Spleen (tissue), 13 donors: ENCODE measurements at places on chromosomes 1 and 21.

DNA sequence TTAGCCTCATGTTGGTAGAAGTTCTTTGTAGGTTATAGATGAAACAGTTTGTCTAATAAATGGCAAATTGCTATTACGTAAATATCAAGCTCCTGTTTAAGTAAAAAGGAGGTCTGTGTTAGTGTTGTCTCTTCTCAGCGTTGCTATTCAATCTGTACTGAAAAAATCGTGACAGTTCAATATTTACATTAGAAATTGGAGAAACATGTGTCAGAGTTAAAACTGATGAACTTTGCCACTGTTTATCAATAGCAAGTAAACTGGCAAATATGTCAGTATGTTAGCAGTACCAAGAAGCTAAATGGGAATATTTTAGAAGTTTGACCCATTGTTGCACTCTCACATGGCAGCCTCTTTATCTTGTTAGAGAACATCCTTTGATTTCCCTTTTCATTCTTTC, 218.5 kb downstream of the GPR52 start:
- DNase-seq: no peak

DNA sequence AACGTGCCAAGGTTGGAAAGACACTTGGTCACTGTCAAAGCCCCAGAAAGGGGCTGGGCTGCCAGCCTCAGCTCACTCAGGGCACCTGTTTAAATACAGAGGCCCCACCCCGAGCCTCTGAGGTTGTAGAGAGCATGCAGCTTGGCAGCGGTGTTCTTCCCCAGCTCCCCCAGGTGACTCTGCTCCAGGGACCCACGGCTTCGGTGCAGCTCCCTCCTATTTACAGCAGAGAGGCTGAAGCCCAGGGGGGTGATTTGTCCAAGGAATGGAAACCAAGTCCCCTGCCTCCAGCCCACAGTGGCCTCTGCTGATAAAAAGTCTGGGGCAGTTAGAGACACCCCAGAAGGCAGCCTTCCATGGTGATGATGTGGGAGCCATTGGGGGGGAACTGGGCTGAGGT, 9.1 kb upstream of the C1QA start:
- DNase-seq: no peak

- no peak for DNase-seq
These were observed 21.7 kb upstream of the KCND3 start for GRCh38 chr1:112011202-112011601.

- no peak for DNase-seq
These were observed 95.6 kb upstream of the LBR start for GRCh38 chr1:225523263-225523950.

GRCh38 chr1:238360474-238360873, 469.8 kb upstream of the ZP4 start:
- DNase-seq: no peak
